ENCODE measurements at places on chromosomes 13 and 19. TPM values are rescaled to one million over a fixed set of nuclear protein-coding genes. Genes with fewer than 3 reads are reported as not detected.

Gene PNKP
- 54.1 TPM for polyA plus RNA-seq

DNA sequence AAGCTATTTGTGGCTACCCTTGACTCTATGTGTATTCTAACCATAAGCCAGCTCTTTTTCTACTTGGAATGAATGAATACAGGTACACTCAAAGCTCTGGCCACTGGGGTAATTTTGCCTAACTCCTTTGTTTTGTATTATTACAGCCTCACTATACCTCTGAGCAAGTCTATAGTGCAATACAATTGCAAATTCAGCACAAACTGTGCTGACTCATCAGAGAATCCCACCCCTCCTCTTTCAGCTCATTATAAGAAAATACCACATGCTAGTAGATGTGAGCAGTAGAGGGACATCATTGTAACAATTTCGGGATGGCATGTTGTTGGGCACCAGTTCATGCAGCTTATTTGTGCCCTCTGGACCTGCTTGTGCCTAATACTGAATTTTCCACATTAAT lies 1382.2 kb downstream of the SLITRK5 start:
- DNase-seq = no peak

GRCh38 chr19:32387701-32388392 lies 17.7 kb upstream of the DPY19L3 start:
- DNase-seq = no peak

- no peak for DNase-seq
These were observed 140.5 kb upstream of the VSTM2B start for GRCh38 chr19:29385191-29385795.

Gene KRTDAP
- 1.4 TPM for polyA plus RNA-seq

GRCh38 chr13:102769679-102770078 lies 3.9 kb downstream of the TEX30 start:
- no peak for DNase-seq
